ENCODE measurements at places on chromosomes 1 and 21.

GRCh38 chr21:26117324-26117971 lies 53.1 kb downstream of the APP start:
- DNase-seq: no peak

DNA sequence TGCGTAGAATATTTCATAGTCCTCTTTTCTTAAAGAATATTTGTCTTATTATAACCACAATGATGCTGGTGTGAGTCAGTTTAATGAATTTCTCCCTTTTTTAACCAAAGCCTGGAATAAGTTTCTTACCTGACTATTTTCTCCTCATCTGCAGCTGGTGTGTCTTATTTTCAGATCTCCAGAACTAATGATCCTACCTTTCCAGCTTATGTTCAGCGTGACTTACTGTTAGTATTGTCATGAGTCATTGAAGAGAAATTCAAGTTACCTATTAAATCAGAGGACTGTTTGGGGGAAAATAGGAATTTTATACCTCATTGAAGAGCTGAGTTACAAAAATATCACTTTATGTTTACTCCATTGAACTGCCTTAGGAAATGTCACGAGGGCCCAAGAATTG lies 482.1 kb downstream of the RWDD3 start:
- no peak for DNase-seq

DNA sequence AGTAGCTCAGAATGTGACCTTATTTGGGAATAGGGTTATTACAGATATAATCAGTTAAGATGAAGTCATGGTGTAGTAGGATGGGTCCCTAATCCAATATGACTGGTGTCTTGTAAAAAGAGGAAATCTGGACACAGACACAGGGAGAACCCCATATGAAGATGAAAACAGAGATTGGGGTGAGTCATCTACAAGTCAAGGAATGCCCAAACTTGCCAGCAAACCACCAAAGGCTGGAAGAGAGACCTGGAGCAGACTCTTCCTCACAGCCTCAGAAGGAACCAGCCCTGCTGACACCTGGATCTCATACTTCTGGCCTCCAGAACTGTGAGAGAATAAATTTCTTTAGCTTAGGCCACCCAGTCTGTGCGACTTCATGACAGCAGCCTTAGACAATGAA lies 29.9 kb downstream of the KRTAP19-8 start:
- DNase-seq: no peak

DNA sequence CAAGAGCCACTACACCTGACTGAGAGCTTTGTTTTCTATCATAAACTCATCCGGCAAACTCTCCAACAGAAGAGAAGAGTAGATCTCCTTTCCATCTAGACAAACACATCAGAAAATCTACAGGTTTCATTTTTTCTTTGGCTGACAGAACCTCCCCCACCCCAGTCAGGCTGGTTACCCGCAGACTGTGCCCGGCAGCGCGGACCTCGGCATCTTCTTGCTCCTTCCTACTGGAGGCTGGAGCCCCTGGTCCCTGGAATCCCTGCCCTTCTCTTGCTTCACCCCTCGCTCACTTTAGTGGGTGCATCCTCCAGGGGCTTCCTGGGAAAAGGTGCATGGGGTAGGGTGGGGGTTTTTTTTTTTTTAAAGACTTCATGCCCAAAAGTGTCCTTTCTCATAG lies 23.0 kb downstream of the NCMAP start:
- DNase-seq: no peak

DNA sequence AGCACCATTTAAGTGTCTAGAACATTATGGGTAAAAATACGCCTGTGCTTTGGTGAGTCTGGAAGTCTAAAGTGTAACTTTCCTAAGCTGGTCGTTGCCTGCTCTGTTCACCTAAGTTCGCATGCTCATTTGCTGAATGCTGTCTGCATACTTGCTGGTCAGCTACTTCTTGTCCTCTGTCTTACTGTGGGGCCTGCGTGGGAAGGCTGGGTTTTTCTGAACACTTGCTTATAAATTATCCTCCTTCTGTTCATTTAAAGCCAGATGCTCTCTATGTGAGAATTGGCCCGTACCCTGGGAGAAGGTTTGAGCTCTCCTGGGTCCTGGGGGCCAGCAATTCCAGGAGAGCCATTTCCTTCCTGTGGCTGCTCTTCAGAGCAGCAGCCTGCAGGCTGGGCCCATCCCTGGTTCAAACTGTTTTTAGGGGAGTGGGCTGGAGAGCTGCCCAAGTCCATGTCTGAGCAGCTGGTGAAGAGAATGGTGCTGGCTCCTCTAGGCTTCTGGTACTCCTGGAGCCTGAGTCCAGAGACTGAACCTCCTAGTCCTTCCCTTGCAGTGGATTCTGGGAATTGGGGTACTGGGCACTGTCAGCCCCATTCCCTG lies 75.7 kb downstream of the GALNT2 start:
- no peak for DNase-seq

GRCh38 chr1:224607188-224608148 lies 8.6 kb upstream of the CNIH3 start:
- no peak for DNase-seq

- DNase-seq: no peak
Observed at GRCh38 chr21:39386899-39387298, 38.0 kb upstream of the HMGN1 start.

DNA sequence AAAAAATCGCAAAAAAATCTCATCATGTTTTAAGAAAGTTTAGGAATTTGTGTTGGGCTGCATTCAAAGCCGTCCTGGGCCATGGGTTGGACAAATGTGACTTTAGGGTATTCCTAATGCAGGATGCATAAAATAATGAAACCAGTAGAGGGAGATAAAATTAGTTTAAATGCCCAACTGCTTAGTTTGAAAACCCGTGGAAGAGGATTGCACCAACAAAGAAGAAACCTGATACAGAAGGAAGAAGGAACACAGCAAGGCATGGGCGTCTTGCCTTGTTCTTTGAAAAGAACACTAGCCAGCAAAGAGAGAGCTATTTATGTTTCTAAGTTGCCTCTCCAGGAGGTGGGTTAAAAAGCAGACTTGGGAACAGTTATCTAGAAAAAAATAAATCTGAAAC lies 37.9 kb downstream of the WDR3 start:
- no peak for DNase-seq

- DNase-seq: no peak
Observed at GRCh38 chr1:65434760-65435159, 14.3 kb downstream of the LEPR start.

- no peak for DNase-seq
Observed at GRCh38 chr1:147624529-147624928, 45.8 kb downstream of the ACP6 start.

GRCh38 chr1:12472798-12473551 lies 145.0 kb downstream of the DHRS3 start:
- DNase-seq: no peak

Measured in kidney epithelial cell (primary cell).